ENCODE measurements at places on chromosomes 5 and 9. TPM values are rescaled to one million over a fixed set of nuclear protein-coding genes. Genes with fewer than 3 reads are reported as not detected.

WDR38 gene
- total RNA-seq: not detected

OR1J2 gene
- not detected for total RNA-seq

FOXI1 gene
- not detected for total RNA-seq

PCDHGB3 gene
- total RNA-seq: 3.8 TPM

GARIN3 gene
- total RNA-seq: not detected

CMYA5 gene
- 0.10 TPM for total RNA-seq

GFI1B gene
- total RNA-seq: 0.85 TPM

EIF4E1B gene
- total RNA-seq: not detected

ANKRD18A gene
- not detected for total RNA-seq

TRPM3 gene
- total RNA-seq: not detected

SLC34A1 gene
- total RNA-seq: not detected

GABRA6 gene
- total RNA-seq: not detected

CDC23 gene
- 29.7 TPM for total RNA-seq

GDF9 gene
- total RNA-seq: 0.67 TPM

ROR2 gene
- 0.49 TPM for total RNA-seq

LCN2 gene
- not detected for total RNA-seq

LTC4S gene
- total RNA-seq: 3.8 TPM

ST8SIA4 gene
- 42.6 TPM for total RNA-seq

COL27A1 gene
- 0.27 TPM for total RNA-seq

ADGRD2 gene
- total RNA-seq: not detected

SPINK6 gene
- total RNA-seq: not detected

RNF208 gene
- total RNA-seq: 1.4 TPM

TPPP gene
- total RNA-seq: 0.07 TPM

PCDHGA3 gene
- total RNA-seq: 0.32 TPM

SH2D3C gene
- 66.3 TPM for total RNA-seq

GPX8 gene
- total RNA-seq: not detected

PCDHB16 gene
- total RNA-seq: not detected

CTNNAL1 gene
- total RNA-seq: 1.5 TPM

ORM2 gene
- not detected for total RNA-seq

LIFR gene
- total RNA-seq: not detected

ZNF474 gene
- not detected for total RNA-seq

UBTD2 gene
- total RNA-seq: 10.6 TPM

TTC16 gene
- total RNA-seq: not detected

SPINK7 gene
- total RNA-seq: not detected

CARTPT gene
- total RNA-seq: not detected

ENHO gene
- total RNA-seq: not detected

PROB1 gene
- total RNA-seq: 3.0 TPM

CD274 gene
- 7.0 TPM for total RNA-seq

EGFLAM gene
- not detected for total RNA-seq

MGAT1 gene
- 144 TPM for total RNA-seq

TOPORS gene
- total RNA-seq: 21.5 TPM

GADD45G gene
- 5.9 TPM for total RNA-seq

HBEGF gene
- 0.61 TPM for total RNA-seq

PCDHAC1 gene
- not detected for total RNA-seq

TMC1 gene
- not detected for total RNA-seq

PLCXD3 gene
- not detected for total RNA-seq

FBXL7 gene
- total RNA-seq: not detected

LHX3 gene
- total RNA-seq: 0.19 TPM

ZNF300 gene
- 8.1 TPM for total RNA-seq

PCDHGA5 gene
- total RNA-seq: 1.7 TPM

FLT4 gene
- total RNA-seq: not detected

CKMT2 gene
- total RNA-seq: not detected

SLC9A3 gene
- total RNA-seq: 1.3 TPM

IL6ST gene
- 28.0 TPM for total RNA-seq

DDX4 gene
- total RNA-seq: not detected

DND1 gene
- 3.0 TPM for total RNA-seq

RETREG1 gene
- total RNA-seq: 12.9 TPM

C5 gene
- total RNA-seq: 10.4 TPM

TSSK1B gene
- total RNA-seq: not detected

Data from B cell (primary cell).